Stimulated activated CD4-positive, alpha-beta T cell treated with anti-CD3 and anti-CD28 coated beads, Interleukin-1b, Interleukin-23, amount 100 ng/mL, for 48 hours (primary cell): ENCODE measurements at places on chromosomes 2 and 18.

DNA sequence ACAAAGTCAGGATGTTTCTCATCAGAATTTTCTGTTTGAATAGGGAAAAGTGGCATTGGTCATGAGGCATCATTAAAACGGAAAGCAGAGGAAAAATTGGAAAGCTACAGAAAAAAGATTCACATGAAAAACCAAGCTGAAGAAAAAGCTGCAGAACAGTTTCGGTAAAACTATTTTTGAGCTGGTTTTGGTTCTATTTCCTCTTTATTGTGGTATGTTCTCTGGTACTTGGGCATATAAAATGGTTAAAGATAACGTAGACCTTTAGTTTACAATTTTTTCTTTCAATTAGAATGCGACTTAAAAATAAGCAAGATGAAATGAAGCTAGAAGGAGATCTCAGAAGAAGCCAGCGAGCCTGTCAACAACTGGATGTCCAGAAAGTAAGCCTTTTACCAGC is 7.6 kb downstream of the GPATCH11 start:
- no peak for DNase-seq

GRCh38 chr2:106614511-106615291 is 127.5 kb downstream of the CD8B2 start:
- DNase-seq, result no peak

DNA sequence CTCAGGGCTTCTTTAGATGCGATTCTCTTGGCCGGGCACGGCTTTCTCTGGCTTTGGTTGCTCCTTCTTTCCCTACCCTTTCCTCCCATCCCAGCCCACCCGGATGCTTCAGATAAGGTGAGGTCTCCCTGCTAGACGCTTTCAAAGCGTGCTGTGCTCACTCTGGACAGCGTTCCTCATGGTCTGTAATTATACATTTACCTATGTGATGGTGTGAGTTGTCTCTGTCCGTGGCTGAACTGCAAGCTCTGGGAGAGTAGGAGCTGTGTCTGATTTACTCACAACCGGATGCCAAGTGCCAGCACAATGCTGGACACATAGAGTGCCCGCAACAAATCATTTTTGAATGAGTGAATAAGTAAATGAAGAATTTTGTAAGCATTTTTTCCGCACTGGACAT is 26.8 kb upstream of the PNPT1 start:
- no peak for DNase-seq

DNA sequence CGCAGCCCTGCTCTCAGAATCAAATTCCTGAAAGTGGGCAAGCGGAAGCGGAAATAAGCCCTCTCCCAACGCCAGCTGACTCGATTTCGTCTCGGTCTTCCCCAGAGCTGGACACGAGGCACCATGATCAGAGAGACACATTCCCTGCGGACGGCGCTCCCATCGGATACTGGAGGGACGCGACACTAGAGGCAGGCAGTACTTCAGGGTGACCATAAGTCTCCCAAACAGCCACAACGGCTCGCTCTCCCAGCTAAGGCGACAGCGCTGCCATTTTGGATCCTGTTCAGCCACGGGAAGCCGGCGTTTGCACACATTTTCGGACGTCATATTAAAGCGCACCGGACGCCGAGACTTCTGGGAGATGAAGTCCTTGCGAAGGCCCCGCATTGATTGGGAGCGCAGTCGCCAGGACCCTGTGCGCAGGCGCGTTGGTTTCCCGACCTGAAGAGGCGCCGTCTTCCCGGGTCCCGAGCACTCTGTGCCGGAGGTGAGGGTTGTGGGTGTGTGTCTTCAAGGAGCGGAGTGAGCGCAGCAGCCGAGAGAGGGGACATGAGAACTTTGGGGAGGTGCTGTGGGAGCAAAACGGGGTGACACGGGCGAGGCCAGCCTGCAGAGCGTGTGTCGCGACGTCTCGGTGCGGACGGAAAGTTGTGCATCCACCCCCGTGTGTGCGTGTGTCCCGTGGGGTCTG is at the start of gene ZNF2:
Gene ZNF2, plus strand, starts transcription at position 439 of the 694 bp plus-strand sequence. CDS start 10,418 bp downstream, outside the sequence.
- peak; percentile 97 for DNase-seq

- DNase-seq, result no peak
Measured at GRCh38 chr2:119259296-119259860, 35.7 kb downstream of the STEAP3 start.

DNA sequence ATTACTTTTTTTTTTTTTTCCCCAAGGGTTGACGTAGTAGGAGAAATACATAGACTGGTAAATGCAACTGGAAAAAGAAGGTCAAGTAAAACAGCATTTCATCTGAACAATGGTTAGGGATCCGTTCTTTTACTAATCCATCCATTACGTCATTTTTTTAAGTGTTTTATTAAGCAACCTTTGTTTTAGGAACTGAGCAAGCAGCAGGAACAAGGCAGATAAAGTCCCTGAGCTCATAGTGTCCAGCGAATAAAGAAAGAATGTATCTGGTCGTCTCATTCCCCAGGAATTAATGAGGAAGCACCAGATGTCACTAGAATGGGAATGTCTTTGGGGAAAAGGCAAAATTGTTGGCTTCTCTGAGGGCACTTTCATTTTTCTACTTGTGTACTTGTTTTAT is 842.4 kb downstream of the TDRD15 start:
- DNase-seq, result no peak

GRCh38 chr18:22703883-22704585 is 229.1 kb upstream of the RBBP8 start:
- DNase-seq, result no peak

GRCh38 chr2:100427627-100428258 is 10.3 kb upstream of the CHST10 start:
- peak; percentile 69 for DNase-seq

- DNase-seq, result no peak
Measured at GRCh38 chr2:118669654-118670053, 177.8 kb downstream of the EN1 start.

- DNase-seq, result no peak
Measured at GRCh38 chr2:157339965-157340655, 14.5 kb upstream of the ERMN start.

- DNase-seq, result no peak
Measured at GRCh38 chr2:105738658-105739241, 6.0 kb upstream of the NCK2 start.

DNA sequence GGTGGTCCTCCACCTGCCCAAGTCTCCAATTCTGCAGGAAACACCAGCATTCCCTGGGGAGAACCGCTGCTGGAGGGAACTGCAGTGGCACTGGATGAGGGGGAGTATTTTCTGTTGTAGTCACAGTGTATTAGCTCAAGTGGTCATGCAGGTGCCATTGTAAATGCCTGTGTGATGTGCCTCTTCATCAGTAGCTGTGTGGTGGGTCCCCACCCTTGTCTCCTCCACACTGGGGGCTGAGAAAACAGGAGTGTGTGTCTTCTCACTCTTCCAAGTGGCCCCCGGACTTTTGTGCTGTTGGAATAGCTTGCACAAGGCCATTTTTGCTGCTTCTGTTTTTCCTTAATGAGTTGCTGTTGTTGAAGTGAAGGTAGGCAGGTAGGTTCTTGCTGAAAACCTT is 8.7 kb downstream of the NCK2 start:
- no peak for DNase-seq

DNA sequence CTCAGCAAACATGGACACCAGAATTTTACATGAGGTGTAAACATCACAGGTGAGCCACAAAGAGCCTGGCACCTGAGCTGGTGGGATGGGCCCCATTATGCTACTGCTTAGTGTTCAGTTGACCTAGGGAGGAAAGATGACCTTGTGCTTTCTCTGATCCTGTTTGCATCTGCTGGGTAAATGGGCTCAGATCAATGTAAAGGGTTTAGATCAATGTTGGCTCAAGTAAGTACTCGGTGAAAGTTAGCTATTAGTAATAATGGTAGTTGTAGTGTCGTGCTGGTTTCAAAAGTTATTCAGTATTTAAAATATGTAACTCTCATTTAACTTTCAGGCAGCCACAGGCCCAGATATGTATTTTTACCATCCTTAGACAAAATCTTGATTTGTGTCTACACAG is 19.8 kb downstream of the ABHD3 start:
- no peak for DNase-seq
